ENCODE measurements at places on chromosomes 16 and 17. TPM values are rescaled to one million over a fixed set of nuclear protein-coding genes. Genes with fewer than 3 reads are reported as not detected.

DNA sequence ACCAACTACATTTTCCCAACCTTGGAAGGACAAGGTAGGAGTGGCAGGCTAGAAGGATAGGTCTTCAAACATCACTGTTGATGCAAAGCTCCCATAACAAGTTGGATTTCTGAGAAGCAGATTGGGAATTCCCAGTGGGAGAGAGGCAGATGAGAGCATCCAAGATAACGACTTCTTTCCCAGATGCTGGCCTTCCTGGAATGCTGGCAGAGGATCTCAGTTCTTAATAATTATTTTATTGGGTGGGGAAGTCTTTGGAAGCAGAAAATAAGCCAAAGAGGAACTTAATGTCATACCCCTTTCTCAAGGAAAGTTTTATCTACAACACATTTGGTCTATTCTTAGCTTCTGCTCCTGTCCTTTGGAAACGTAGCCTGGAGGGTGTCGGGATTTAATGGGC lies 64.5 kb downstream of the MPRIP start:
- no peak for DNase-seq

- no peak for DNase-seq
Observed at GRCh38 chr17:49579522-49579921, 3.9 kb downstream of the NXPH3 start.

DNA sequence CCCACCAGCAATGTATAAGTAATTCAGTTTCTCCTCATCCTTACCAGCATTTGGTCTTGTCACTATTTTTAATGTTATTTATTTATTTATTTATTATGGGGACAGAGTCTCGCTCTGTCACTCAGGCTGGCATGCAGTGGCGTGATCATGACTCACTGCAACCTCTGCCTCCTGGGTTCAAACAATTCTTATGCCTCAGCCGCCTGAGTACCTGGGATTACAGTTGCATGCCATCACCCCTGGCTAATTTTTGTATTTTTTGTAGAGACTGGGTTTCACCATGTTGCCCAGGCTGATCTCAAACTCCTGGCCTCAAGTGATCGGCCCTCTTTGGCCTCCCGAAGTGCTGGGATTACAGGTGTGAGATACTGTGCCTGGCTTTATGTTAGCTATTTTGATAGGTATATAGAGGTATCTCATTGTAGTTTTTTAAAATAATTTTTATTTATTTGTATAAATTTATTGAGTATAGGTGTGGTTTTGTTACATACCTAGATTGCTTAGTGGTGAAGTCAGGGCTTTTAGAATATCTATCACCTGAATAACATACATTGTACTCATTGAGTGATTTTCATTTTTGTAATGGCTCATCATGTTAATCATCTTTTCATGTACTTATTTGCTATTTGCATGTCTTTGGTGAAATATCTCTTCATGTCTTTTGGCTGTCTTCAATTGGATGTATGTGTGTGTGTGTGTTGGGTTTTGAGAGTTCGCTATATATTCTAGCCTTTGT lies 53.3 kb downstream of the TANC2 start:
- no peak for DNase-seq

- DNase-seq = no peak
Observed at GRCh38 chr17:72613396-72613795, 479.1 kb downstream of the SLC39A11 start.

DNA sequence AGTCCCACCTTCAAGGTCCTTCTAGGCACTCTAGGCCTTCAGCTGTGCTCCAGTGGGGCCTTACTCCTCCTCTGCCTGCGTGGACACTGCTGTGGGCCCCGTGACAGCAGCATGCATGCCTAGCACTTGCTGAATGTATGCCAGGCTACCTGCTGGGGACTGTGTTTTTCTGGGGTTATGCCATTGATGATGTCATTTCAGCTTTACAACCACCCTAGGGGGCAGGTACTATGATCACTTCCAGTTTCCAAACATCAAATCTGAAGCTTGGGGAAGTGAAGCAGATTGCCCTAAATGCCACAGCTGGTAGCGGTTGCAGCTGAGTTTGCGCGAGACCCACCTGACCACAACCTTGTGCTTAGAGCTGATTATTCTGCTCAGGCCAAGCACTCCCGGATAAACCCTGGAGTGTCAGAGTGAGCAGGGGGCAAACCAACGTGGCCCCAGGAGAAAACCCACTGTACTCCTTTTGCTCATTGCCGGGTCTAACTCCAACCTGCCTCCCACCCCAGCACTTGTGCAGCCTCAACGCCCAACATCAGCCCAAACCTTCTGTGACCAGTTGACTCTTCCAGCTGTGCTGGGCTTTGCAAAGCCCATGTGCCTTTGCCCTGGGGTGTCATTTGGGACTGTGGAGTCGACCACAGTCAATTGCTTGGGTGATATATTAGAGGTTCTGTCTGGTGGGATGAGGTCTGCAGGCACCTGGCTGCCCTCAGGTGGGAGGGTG lies 168.4 kb downstream of the ENGASE start:
- no peak for DNase-seq

GRCh38 chr17:13520899-13521572 lies 80.7 kb downstream of the HS3ST3A1 start:
- DNase-seq = no peak

GRCh38 chr17:58666858-58667267 lies 25.0 kb downstream of the TEX14 start:
- DNase-seq = peak; percentile 94

DNA sequence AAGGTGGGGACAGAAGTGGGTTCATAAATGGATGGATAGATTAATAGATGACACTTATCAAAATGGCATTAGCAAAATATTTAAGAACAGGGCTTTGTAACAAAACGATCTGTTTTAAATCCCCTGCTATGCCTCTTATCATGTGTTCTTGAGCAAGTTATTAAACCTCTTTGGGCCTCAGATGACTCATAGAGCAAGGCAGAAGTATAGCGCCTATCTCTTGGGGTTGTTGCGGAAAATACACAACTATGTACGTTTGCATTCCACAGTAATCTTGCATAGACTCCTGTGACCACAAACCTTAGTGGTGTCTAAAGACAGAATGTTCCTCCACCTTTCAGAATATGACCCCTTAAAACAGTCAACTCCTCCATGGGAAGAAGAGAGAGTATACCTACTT lies 116.8 kb downstream of the CDYL2 start:
- no peak for DNase-seq

GRCh38 chr17:29070308-29070707 lies 27.4 kb downstream of the PIPOX start:
- no peak for DNase-seq

- no peak for DNase-seq
Observed at GRCh38 chr17:63173903-63174302, 207.9 kb downstream of the TANC2 start.

DNA sequence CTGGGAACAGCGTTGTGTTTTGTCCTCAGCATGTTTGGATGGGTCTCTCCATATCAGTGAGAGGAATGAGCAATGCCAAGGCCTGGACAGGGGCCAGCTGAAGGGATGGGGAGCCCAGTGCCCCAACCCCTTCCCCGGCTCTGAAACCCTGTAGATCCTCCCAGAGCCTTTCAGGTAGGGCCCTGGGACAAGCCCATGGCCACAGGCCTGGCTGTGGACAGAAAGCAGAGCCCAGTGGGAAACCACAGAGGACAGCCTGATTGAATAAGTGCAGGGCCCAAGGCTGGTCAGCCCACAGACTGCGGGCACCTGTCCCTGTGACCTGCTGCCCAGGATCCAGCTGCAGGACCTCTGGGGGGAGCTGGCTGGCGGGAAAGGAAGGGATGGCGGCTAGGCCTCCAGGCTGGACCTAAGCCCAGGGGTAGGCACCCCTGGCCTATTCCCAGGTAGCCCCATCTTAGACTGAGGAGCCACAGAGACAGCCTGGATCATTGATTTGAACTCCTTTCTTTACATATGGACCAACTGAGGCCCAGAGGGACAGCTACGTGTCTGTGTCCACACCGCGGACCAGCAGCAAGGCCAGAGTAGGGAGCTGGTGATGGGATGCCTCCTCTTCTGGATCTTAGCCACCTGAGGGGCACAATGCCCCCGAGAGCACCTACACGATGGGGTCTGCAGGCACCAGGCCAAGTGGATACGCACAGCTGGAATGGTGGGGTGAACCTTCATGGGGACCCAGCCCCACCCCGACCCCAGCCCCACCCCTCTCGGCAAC lies 1.3 kb downstream of the CCDC102A start:
- DNase-seq = peak; percentile 78

DNA sequence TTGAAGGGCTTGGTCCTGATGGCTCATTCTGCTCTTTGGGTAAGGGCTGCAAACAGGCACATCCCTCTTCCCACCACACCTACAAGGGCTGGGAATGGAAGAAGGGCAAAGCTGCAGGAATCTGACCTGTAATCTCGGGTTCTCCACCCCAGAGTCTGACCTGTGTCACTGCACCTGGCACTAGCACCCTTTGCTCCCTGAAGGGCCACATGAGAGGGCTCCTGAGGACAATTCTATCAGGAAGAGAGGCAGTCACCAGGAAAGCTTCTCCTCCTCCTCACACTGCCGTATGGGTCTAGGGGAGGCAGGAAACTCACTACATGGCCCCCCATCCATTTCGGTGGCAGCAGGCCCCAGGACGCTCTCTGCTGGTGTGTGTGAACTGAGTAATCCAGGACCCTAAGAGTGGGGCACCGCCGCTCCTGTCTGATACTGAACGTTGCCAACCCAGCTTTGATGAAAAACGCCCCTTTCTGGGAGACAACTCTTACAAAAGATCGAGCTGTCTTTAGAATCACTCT lies 26.4 kb downstream of the TTLL6 start:
- DNase-seq = no peak

- no peak for DNase-seq
Observed at GRCh38 chr17:80080081-80080480, 21.3 kb upstream of the GAA start.

DNA sequence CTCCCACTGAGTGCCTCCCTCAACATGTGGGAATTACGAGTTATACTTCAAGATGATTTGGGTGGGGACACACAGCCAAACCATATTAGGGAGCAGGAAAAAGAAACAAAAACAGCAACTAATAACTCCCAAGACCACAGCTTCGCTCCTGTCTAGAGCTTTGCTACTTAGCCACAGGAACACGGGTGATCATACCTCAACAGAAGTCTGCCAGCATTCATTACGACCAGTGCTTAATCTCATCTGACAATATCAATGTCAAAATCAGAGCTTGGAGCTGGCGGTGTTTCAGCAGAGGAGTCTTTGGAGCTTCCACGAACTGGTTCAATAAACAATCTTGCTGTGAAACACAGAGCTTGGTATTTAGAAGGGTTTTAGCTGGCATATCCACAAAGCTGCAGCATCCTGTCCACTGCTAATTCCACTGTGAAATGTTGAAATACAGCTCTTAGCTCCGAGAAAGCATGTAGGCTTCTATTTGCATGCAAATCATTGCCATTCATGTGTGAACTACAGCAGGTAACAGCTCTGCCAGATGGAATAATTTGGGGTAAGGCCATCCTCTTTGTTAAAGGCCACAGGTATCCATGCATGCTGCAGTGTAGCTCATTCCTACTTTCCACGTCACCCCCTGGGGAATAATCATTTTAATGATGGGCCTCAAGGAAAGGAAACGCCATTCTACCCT lies 128.4 kb upstream of the GOT2 start:
- DNase-seq = no peak

- peak; percentile 87 for DNase-seq
Observed at GRCh38 chr16:920051-920681, 50.6 kb downstream of the LMF1 start.

DNA sequence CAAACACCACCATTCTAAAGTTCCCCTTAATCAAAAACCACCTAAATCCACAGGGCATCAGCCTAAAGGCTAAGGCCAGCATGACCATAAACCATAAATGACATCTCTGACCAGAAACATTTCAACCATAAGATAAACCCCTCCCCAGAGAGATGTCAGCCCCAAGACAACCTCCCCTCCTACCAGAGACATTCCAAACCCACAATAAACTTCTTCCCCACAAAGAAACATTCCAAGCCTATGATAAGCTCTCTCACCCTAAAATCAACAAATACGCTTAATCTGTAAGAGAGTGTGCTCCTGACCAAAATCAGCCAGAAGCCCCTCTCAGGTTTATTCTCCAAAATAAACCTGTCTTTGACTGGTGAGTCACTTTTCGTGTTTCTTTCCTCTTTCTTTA lies 54.8 kb downstream of the SLFN5 start:
- no peak for DNase-seq

GRCh38 chr17:71109697-71110096 lies 940.4 kb downstream of the KCNJ2 start:
- DNase-seq = no peak

The CREBBP gene
- 48.4 TPM for total RNA-seq

The TEX19 gene
- total RNA-seq = not detected

The LRRC37A3 gene
- 8.7 TPM for total RNA-seq

The TNFRSF17 gene
- not detected for total RNA-seq

The TMEM256 gene
- total RNA-seq = 65.5 TPM

The TPSAB1 gene
- 48.3 TPM for total RNA-seq

The HNF1B gene
- total RNA-seq = not detected

The CD7 gene
- 1.9 TPM for total RNA-seq

The CD300A gene
- total RNA-seq = 8.5 TPM

The ALOX12B gene
- total RNA-seq = not detected

The OR4D2 gene
- total RNA-seq = not detected
